ENCODE measurements at places on chromosomes 12 and 14. TPM values are rescaled to one million over a fixed set of nuclear protein-coding genes. Genes with fewer than 3 reads are reported as not detected.

The CLEC7A gene
- total RNA-seq: 0.68 TPM

- no peak for DNase-seq
These were observed 919.9 kb downstream of the FSCB start for GRCh38 chr14:43587183-43587582.

DNA sequence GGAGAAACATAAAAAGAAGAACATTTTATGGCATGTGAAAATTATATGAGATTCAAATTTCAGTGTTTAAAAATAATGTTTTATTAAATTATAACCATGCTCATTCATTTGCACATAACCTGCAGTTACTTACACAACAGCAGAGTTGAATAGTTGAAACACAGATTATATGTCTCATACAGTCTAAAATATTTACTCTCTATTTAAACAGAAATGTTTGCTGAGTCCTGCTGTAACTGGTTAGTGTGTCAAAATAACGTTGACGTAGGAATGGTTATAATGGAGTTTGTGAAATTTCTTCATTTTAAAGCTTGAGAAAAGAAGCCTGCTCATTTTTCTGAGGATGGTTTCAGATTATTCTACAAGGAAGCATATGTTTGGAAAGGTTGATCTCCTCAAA, 196.5 kb upstream of the GARIN2 start:
- DNase-seq: no peak

The MDGA2 gene
- total RNA-seq: not detected

DNA sequence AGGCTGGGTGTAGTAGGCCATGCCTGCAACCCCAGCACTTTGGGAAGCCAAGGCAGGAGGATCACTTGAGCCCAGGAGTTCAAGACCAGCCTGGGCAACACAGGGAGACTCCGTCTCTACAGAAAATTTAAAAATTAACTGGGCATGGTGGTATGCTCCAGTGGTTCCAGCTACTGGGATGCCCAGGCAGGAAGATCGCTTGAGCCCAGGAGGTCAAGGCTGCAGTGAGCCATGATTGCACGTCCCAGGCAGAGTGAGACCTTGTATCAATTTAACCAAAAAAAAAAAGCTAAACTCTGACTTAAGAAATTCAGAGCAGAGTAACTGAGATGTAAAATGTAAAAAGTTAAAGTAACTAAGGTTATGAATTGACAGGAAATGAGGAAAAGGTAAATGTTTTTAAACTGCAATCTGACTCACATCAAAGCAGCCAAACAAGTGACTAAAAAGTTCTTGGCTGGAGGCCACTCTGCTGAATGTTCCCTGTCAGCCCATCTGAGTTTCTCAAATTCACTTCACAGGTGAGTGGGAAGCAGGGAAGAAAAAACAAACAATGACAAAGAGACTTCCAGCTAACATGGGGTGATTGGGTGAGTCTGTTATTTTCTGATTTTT, 21.3 kb downstream of the PRKD1 start:
- DNase-seq: no peak

DNA sequence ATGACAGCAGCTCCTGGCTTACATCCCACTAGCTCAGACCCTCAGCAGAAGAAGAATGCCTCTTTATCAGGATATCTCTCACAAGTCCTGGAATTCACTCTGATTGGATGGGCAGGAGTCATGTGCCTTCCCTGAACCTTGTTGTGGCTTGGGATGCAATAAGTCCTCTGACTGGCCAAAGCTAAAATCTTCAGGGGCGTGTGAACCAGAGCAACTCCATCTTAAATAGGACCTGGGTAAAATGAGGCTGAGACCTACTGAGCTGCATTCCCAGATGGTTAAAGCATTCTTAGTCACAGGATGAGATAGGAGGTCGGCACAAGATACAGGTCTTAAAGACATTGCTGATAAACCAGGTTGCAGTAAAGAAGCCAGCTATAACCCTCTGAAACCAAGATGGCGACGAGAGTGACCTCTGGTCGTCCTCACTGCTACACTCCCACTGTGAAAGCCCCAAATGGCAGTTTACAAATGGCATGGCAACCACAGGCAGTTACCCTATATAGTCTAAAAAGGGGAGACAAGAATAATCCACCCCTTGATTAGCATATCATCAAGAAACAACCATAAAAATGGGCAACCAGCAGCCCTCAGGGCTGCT, 60.4 kb upstream of the FICD start:
- no peak for DNase-seq

DNA sequence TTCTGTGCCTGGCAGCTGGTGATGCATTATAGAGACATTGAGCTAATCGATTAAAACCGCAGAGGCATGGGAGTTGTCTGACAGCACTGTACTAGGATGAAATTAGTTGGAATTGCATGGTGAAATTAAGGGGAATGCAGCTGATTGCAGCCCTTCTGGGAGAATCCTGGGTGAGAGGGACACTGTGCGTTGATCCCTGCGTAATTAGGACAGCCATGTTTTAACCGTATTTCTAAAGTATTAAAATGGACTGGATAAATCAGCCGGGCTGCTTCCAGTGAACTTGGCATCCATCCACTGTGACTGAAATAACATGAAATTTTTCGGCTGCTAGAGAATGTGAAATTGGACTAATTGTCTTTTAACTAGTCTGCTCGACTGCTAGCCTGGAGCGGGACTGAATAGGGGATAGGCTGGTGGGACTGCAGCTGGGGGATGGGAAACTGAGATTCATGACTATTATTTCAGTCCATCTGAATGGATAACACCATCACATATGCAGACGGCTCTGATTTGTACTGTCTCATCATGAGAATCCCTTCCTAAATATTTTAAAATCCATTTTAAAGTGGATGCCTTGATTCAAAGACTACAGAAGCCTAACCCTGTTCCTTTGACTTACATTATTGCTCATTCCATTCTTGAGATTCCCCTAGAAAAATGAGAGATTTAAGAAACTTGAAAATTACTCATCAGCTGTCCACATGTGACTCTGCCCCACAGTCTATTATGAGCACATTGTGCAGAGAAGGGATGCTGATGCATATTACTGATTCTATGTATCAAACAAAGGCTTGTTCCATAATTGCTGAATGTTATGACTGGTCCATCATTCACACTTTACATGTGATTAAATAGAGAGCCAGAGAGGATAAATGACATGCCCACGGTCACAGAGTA, 343.9 kb downstream of the NPAS3 start:
- no peak for DNase-seq

GRCh38 chr14:55028066-55028465, 1.0 kb downstream of the SOCS4 start:
- no peak for DNase-seq

The LYZ gene
- total RNA-seq: 8.8 TPM

The TOMM20L gene
- 0.37 TPM for total RNA-seq

DNA sequence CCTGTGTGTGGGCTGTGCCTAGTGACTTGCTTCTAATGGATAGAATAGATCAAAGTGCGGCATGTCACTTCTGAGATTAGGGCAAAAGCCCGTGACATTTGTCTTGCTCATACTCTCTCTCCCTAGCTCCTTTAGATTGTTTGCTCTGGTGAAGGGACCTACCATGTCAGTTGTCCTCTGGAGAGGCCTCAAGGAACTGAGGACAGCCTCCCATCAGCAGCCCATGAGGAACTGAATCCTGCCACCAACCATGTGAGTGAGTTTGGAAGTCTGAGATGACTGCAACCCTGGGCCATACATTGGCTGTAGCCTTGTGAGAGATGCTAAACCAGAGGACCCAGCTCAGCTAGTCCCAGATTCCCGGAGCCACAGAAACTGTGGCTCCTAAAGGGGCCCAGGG, 101.6 kb upstream of the ESRRB start:
- DNase-seq: no peak

DNA sequence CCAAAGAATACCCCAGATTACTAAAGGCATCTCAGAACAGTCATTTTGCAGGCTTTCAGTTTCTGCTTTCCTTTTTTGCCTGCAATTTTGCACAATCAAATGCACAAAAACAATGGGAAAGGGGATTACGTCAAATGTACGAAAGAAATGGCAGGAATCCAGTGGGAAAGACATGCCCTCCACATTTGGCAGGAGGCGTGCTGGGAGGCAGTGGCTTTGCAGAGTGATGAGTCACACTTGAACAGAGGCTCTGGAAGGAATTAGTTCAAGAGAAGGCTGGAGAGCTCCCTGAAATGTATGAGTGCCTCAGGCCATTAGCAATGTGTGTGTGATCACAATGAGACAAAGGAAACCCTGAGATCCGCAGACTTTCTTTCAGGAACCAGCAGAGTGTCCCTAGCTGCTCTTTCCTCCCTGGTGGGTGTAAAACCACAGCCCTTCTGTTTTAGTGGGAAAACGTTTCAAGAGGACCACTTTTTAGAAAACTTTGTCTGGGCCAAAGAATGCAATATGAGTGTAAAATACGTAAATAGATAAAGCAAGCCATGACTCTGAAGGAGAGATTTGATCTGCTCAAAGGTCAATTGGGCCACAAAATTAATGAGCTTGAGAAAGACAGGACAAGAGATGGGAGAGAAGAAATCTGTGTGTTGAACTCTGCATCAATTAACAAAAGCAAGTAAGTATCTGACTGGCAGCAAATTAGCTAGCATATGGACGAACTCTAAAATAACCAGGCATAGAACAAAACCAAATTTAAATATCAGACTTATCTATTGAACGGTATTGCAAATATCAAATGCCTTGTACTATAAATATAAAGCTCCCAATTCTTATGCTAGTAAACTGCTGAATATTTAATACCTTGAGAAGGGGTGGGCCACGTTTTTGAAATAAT, 155.4 kb upstream of the PDE3A start:
- no peak for DNase-seq

Data from CD8-positive, alpha-beta memory T cell (primary cell).